ENCODE measurements at places on chromosomes 5 and 9.

DNA sequence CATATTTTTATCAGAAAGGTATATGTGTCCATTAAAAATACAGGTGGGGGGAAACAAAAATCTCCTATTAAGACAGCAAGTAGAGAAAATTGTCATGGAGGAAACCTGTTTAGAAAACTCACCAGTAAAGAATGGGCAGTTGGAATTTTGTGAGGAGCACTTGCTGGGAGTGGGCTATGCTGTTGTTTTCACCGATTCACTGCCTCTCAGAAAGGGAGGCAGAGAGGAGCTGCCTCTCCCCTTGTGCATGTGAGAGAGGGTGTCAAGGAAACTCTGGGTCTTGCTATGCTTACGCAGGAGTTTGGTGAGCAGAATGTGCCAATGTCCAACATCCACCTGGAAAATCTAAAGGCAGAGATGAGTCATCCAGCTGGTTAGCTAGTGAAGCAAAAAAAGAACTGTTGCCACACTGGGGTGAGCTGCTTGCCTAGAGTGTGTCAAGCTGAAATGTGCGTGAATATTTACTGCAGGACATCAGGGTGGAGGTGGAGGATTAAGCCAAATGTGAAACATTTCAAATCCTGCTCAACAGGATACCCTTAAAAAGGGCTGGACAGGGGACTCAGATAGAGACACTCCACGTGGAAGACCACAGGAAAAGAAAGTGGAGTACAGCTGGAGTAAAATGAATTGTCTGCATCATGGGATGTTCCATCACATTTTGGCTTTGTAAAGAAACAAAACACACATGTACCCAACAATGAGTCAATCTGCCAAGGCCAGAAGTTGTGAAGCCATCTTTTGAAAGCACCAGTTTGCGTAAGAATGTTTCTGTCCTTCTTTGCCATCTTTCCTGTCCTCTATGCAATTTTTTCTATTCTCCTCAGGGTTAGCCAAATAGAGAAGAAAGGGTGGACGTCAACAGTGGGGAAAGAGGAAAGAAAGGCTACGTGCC is 449.7 kb upstream of the MPDZ start:
- DNase-seq, result no peak

GRCh38 chr9:78622126-78622525 is 325.2 kb downstream of the PSAT1 start:
- DNase-seq, result no peak

GRCh38 chr9:131611586-131612315 is 66.4 kb downstream of the PRRT1B start:
- no peak for DNase-seq

- no peak for DNase-seq
These were observed 64.7 kb upstream of the PRLR start for GRCh38 chr5:35294976-35295375.

- no peak for DNase-seq
These were observed 103.3 kb downstream of the CWC27 start for GRCh38 chr5:64872044-64872443.

DNA sequence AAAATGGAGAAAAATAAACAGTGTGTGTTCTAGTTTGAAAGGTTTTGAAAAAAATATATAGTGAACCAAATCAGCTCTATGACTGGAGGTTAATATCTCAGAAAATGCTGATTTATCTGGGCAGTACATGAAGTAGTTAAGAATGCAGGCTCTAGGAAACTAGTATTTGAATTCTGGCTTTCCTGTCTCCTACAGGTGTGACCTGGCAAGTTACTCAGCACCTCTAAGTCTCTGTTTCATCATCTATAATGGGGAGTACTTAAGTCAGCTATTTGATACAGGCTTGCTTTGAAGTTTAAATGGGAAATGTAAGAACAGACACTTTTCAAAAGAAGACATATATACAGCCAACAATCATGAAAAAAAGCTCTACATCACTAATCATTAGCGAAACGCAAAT is 5.2 kb downstream of the GRAMD2B start:
- DNase-seq, result no peak

DNA sequence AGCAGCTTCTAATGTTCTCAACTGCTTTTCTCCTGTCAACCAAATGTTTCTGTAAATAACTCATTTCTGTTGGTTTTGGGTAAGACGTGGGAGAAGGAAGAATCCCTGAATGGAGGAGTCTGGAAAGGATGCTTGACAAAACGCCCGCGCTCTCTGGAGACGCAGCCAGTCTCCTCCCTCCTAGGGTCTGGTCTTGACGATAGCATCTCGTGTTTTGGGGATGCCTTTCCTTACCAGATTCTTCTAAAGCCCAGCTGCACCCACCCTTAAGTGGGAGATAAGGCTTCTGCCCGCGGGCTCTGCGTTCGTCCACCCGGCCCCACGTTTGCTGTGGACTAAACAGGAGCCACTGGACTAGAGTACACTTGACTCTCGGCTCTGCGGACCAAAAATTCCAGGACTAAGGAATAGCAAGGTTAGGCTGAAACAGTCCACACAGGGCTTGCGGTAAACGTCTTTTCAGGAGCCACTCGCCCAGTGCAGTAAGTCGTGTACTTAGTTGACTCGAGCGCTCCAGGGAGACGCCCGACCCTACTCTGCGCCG is 491 bp upstream of the CTSL start:
- DNase-seq, result no peak

DNA sequence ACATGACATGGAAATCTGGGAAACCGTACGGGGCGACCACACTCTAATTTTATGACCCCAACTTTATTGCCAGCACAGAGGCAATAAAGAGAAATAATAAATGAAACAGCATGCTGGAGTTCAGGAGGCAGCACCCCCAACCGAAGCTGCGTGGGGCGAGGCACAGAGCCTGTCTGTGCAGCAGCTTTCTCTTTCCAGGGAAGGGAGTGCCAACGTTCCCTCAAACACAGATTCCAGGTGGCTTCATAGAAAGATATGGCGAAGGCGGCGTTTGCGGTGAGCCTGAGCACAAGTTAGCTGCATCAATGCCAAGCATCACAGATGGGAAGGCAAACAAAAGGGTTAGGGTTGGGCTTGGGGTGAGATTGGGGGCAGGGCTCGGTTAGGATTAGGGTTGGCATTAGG is 114.8 kb downstream of the HSD17B3 start:
- DNase-seq, result no peak

GRCh38 chr9:134455537-134455933 is 129.3 kb downstream of the RXRA start:
- DNase-seq, result no peak

GRCh38 chr5:1152771-1153282 is 41.0 kb upstream of the SLC12A7 start:
- no peak for DNase-seq

DNA sequence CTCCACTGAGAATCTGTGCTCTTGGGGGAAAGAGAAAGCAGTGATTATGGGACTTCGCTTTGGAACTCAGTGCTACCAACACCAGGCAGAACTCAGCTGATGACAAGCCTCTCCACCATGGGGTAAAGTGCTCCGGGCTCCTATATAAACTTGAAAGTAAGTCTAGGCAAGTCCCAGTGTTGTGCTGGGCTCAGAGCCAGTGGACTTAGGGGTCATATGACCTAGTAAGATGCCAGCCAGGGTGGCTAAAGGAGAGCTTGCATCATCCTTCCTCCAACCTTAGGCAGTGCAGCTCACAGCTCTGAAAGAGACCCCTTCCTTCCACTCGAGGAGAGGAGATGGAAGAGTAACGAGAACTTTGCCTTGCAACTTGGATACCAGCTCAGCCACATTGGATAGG is 35.1 kb upstream of the FREM1 start:
- DNase-seq, result no peak

DNA sequence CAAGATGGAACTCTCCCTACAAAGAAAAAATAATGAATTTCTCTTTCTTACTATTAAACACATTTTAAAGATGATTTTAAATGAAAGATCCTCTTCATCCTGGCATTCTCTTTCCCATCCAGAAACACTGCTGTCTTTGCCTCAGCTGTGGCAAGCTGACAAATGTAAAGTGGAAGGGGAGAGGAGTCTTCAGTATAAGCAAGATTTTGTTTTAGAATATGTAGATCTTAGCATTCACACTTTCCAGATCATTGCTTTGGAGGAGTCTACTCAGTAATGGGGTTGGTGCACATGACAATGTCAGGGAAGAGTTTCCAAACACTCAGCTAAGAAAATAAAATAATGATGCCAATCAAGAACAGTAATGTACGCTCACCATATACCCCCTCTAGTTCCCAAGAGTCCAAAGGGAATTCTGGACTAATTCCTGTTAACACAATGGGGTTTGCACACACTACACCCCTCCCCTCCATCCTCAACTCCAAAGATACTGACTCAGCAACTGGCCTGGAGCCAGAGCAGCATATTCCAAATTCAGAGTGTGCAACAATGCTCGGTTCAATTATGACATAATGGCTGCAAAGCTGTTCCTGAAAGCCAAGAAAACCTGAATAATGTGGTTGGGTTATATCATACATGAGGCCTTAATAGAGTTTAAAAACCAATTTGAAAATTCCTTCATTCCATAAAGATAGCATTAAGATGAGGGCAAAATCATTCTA is 4.6 kb downstream of the C5orf63 start:
- DNase-seq, result no peak

- DNase-seq, result no peak
These were observed 73.5 kb downstream of the MTAP start for GRCh38 chr9:21875893-21876292.

DNA sequence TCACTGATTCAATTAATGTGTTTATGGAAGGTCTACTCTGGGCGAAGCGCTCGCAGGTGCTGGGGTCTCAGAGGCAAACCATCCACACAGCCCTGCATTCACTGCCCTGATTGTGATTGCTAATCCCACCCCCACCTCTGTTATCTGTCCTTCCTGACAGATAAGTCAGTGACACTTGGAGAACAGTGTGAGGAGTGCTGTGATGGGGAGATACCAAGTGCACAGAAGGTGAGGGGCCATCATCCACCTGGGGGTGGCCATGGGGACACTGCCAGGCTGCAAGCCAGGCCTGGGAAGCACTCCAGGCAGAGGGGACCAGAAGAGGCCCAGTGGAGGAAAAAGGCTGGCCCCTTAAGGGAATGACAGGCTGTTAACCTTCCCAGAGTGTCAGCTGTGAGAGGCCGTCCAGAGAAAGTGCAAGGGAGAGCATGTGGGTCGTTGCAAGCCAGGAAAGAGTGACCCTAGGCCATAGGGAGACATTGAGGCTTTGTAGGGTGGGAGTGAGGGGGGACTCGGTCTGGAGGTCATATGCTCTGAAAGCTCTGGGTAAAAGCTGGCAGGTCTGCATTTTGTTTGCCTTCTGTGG is 18.0 kb downstream of the IL9 start:
- DNase-seq, result no peak

DNA sequence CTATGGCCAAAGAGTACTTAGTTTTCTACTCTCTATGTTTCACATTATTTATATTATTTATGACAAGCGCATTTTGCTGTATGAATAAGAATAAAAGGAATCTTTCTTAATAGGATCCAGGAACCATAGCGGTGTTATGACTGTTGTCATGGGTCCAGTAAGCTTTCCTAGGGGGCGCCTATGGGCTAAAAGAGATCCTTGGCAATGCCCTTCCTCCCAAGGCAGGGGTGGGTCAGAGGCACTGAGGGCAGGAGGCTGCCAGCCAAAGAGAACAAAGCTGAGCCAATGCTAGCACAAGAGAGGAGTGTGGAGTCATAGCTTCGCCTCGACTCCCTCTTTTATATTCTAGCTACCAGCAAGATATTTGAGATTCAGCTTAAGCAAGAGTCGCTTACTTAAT is 98.4 kb upstream of the GNAQ start:
- no peak for DNase-seq

GRCh38 chr9:103902263-103902662 is 191.8 kb upstream of the SMC2 start:
- no peak for DNase-seq

- no peak for DNase-seq
These were observed 19.3 kb downstream of the SLC6A7 start for GRCh38 chr5:150209099-150209635.

GRCh38 chr5:135324897-135325650 is 74.0 kb downstream of the MACROH2A1 start:
- DNase-seq, result peak; percentile 15

- no peak for DNase-seq
These were observed 68.4 kb upstream of the ZFR start for GRCh38 chr5:32512926-32513325.

- no peak for DNase-seq
These were observed 234.8 kb upstream of the ISL1 start for GRCh38 chr5:51148437-51148836.

- DNase-seq, result no peak
These were observed 549.3 kb downstream of the CCDC171 start for GRCh38 chr9:16102154-16102553.

- peak; percentile 32 for DNase-seq
These were observed 1.3 kb upstream of the PHPT1 start for GRCh38 chr9:136847826-136848392.

DNA sequence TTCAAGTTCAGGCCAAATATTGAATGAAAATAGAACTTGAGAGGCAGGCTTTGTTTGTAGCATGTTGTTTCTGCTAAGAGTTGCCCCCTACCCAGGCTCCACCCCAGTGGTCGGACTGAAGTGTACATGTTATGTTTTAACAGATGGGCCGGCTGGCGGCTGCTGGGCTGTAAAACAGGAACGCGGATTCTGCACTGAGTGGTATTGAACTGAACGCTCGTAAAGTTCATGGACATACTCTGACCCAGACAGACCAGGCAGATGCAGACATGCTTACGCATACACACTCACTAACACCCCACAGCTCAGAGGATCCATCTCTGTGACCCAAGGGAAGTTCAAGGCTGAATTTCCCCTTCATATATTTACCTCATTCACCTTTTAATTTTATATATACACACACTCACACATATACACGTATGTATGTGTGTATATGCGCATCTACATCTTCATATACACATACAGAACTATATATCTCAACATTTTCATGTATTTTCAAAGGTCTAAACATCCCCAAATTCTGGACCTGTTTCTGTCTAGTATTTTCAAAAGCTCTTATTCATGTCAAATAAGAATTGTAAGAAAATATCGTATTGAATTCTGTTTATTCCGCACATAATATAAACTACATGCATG is 1.4 kb downstream of the MARCHF3 start:
- DNase-seq, result no peak

DNA sequence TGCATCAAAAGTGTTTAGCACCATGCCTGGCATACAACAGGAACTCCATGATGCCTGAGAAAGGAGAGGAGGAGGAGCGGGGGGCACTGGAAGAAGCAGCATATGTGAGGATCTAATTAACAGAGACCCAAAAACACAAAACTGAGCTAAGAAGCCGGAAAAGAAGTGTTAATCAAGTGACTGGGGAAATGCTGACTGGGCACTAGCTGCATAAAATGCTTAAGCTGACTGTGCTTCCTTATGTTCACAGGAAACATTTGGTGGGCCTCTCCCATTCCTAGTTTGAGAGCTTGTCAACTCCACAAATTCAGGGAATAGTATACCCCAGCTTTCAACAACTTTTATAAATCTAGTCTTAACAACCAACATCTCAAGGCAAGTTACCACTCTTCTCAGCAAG is 26.6 kb downstream of the DEPDC1B start:
- no peak for DNase-seq

Measured in T follicular helper cell (primary cell).